Lung microvascular endothelial cell (primary cell): ENCODE measurements at places on chromosomes 5 and 9.

- no peak for DNase-seq
Observed at GRCh38 chr9:78606001-78606379, 309.1 kb downstream of the PSAT1 start.

DNA sequence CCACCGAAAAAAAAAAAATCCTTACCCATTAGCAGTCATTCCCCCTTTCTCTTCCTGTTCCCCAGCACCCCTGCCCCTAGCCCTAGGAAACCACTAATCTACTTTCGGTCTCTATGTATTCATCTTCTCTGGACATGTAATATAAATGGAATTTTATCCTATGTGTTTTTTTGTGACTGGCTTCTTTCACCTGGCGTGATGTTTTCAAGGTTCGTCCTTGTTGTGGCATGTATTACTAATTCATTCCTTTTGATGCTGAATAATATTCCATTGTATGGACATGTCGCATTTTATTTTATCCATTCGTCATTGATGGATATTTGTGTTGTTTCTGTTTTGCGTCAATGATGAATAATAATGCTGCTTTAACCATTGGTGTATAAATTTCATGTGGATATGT is 42.8 kb upstream of the SH3GL2 start:
- DNase-seq, result no peak

GRCh38 chr5:74631081-74631953 is 9.2 kb downstream of the ENC1 start:
- DNase-seq, result peak; percentile 38

DNA sequence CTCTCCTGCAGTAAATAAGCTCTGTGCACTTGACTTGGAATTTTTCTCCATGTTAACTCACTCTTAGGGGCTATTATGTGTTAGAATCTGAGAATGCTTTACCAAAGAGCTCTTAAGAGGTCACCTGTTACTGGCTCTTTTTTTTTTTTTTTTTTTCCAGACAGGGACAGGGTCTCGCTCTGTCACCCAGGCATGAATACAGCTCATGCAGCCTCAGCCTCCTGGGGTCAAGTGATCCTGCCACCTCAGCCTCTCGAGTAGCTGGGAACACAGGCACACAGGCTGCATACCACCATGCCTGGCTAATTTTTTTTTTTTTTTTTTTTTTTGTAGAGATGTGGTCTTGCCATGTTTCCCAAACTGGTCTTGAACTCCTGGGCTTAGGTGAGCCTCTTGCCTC is 22.1 kb downstream of the HMGXB3 start:
- DNase-seq, result no peak

DNA sequence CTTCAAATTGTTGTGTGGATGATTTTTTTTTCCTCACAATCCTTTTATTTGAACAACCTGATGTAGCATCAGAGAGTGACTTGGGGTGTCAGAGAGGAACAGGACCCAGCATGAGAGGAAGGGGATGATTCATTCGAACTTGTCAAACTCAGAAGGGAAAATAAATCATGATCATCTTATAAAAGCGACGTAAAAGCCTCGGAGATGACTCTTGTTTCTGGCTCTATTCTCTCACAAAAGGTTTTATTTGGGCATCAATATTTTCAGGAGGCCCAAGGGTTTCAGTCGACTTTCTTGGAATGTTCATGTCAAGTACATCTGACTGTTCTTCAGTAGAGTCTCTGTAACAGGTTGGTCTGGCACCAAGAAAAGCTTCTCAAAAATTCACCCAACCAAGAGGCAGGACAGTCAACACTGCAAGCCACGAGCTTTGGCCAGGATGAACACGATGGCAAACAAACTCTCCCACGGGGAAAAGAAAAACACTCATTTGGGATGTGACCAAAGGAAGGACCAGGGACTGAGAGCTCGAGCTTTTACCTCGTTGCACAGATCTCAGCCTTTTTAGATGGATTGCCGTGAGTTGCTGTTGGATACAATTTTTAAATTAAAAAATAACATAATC is 55.1 kb downstream of the ANKH start:
- peak; percentile 70 for DNase-seq
